Activated CD8-positive, alpha-beta memory T cell treated with anti-CD3 and anti-CD28 coated beads, Interleukin-2, amount 50 U/mL, for 48 hours (primary cell): ENCODE measurements at places on chromosomes 16 and 17.
A peak's percentile ranks its signal among the peaks of the same experiment; 100 is the strongest.

DNA sequence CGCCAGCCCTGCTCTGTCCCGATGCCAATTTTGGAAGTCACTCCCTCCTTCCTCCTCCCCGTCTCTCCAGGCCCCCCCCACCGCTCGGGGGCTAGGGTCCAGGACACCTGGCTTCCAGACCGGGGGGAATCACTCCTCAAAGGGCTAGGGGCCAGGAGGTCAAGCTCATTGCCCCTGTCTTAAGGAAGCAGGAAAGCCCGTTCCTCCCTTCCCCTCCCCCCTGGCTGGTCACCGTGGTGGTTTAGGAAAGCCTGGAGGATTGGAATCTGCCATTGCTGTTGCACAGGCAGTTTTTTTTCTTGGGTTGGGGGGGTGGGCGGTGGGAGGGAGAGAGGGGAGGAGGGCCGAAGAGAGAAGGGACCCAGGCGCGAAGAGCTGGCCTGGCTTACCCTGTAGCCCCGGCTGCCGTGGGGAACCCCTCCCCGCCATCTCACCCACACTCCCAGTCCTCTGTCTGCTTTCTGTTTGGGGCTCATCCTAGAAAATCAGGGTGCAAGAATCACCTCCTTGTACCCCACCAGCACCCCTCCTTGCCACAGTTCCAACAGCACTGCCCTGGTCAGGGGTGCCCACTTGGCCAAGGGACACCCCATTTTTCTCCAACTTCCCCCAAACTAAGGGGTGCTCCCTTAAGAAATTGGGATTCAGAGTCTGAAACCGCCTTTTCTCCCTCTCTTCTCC lies 2.9 kb upstream of the BCL6B start:
- DNase-seq = no peak

DNA sequence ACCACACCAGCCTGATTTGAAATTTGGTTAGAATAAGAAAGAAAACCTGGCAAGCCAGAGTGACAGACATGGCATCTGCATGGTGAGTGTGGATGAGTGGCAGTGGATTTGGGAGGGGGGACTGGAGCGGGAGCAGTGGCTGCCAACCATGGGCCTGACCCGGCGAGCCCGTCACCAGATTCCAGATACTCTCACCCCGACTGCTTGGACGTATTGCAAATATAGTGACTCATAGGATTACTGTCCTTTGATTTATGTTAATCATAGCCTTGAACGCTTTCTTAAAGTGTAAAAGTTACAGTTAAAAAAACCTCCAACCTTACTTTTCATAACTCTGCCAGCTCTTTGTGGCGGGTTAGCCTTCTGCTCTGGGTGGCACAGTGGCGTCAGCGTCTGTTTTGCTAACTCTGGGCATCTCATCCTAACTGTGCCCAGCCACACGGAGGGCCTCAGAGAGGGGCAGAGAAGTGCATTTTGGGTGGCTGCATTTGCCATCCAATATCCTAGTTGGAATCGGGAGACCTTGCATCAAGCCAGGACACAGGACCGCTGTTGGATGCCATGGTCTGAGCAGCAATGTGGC lies 26.8 kb upstream of the FOXK2 start:
- no peak for DNase-seq

DNA sequence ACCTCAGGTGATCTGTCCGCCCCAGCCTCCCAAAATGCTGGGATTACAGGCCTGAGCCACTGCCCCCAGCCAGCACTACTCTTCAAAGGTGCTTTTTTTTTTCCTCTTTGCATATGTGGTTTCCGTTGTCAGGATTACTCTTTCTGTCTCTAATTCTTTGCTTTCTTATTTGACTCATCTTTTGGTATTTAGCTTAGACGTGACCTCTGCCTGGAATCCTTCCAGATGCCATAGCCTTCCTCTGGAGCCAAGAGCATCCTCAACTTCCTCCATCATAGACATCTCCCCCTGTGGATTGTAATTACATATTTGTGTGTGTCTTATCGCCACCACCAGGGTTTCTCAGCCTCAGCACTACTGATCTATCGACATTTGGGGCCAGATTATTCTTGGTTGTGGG lies 84.4 kb upstream of the XYLT1 start:
- no peak for DNase-seq

- DNase-seq = no peak
Measured at GRCh38 chr16:49889725-49890397, 33.9 kb upstream of the ZNF423 start.

DNA sequence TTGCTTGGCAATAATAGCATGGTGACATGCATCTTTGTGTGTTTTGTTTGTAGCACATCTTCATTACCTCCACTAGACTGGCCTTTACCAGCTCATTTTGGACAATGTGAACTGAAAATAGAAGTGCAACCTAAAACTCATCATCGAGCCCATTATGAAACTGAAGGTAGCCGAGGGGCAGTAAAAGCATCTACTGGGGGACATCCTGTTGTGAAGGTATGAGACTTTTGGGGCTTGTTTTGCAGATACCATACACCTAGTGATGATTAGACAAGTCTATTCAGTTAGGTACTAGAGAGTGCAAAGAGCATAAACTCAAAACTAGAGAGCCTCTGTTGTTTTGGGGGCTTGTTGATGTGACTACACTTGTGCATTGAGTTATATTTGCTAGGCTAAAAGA lies 41.2 kb downstream of the NFATC3 start:
- no peak for DNase-seq

DNA sequence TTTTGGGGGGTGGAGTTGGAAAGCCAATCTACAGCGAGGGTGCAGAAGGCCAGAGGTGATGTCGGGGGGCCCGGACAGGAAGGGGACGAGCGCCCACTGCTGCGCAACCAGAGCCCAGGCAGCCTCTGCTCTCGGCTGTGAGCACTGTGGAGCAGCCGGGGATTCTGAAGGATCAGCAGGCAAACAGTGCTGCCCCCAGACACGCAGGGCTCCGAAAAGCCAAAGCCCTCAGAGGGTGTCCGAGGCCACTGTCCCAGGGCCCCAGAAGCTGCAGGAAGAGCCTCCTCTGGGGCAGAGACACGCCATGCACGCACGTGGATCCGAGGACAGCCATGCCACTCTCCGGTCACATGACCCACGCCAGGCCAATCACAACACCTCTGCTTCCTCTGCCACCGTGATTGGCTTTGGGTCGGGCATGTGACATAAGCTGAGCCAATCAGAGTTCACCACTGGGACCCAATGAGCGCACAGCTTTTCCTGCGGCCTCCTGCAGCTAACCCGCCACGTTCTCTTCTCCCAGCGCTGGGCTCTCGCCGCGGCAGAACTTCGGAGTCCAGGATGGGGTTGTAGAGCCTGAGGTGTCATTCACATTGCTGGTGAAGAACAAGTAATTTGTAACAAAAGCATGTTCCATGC lies 40.7 kb downstream of the ACTG1 start:
- no peak for DNase-seq

- DNase-seq = no peak
Measured at GRCh38 chr16:85308611-85309540, 196.6 kb upstream of the CIBAR2 start.

DNA sequence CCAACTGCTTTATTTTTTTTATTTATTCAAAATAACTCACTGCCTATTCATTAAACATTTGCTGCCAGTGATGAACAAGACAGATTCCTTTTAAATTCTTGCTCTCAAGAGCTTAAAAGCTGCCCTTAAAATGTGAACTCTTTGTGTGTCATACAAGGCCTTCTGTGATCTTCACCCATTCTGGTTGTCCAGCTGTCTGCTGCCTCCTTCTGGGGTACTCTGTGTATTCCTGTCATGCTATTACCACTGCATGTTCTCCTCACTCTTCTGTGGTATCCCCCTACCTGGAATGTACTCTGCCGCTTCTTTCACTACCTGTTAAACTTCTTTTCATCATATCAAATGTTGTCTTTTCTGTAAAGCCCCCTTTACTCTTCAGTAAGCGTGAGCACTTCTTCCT lies 165.8 kb downstream of the CHD9 start:
- no peak for DNase-seq

DNA sequence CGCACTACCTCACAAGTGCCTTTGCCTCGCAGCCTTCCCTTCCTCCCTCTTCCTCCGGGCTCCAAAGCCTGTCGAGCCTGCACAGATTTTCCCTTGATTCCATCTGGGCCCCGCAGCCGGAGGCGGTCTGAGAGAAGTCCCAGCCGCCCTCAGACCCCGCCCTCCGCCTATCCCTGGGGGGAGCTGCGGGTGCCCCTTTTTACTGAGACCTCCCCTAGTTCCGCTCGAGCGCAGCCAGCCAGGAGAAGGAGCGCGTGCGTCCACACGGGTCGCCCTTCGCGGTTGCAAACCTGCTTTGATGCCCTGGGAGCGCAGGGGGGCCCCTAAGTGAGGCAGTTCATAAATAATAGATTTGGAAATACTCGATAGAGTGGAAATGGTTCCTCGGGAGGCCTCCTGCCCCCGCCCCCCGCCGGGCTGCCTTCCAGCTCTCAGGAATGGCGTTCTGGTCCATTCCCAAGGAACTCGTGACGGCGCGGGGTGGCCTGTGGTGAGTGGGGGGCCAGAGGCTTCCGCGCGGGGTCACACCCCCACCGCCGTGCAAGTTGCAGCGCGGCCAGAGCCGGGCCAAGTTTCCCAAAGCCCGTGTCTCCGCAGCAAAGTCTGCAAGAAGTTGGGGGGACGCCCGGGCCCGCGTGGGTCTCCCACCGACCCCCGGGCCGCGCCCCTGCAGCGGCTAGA lies 610 bp downstream of the C16orf74 start:
- peak; percentile 67 for DNase-seq

- DNase-seq = peak; percentile 72
Measured at GRCh38 chr17:6755731-6756184, at the start of gene XAF1. TSS of gene XAF1 (plus strand) at chr17:6756046. CDS start at chr17:6756079, 33 bp downstream.

DNA sequence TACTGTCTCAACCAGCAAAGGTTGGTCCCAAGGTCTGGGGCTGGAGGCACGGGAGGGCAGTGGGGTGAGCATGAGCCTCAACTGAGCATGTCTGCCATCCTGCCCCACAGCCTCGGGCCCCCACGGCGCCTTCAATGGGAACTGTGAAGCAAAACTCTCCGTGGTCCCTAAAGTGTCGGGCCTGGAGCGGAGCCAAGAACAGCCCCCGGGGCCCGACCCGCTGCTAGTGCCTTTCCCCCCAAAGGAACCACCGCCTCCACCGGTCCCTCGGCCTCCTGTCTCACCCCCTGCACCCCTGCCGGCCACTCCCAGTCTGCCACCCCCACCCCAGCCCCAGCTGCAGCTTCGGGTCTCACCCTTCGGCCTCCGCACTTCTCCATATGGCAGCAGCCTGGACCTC lies 4.2 kb downstream of the FBRS start:
- DNase-seq = no peak

DNA sequence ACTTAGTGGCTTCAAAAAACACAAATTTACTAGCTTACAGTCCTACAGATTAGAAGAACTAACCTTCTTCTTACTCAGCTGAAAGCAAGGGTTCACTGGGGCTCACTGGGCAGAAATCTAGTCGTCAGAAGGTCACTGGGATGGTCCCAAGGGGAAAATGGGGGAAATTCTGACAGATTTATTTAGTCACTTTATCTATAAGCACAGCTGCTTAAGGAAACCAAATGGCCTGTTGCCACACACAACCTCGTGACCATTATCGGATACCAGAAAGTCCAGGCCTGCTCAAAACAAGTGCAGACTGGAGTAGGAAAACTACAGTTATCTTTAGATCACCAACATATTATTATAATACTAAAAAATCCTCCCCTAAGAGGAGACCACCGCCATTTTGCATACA lies 374.6 kb upstream of the ASIC2 start:
- DNase-seq = no peak

GRCh38 chr16:19785512-19786130 lies 67.5 kb downstream of the IQCK start:
- DNase-seq = no peak

GRCh38 chr17:1365445-1366039 lies 34.5 kb downstream of the YWHAE start:
- DNase-seq = peak; percentile 65

- no peak for DNase-seq
Measured at GRCh38 chr17:2402544-2402943, 1.7 kb upstream of the MNT start.

- no peak for DNase-seq
Measured at GRCh38 chr17:78142119-78142861, 3.9 kb upstream of the C17orf99 start.

GRCh38 chr16:17227278-17227677 lies 243.5 kb downstream of the XYLT1 start:
- no peak for DNase-seq

- no peak for DNase-seq
Measured at GRCh38 chr16:66600477-66600876, 4.0 kb upstream of the CMTM3 start.

DNA sequence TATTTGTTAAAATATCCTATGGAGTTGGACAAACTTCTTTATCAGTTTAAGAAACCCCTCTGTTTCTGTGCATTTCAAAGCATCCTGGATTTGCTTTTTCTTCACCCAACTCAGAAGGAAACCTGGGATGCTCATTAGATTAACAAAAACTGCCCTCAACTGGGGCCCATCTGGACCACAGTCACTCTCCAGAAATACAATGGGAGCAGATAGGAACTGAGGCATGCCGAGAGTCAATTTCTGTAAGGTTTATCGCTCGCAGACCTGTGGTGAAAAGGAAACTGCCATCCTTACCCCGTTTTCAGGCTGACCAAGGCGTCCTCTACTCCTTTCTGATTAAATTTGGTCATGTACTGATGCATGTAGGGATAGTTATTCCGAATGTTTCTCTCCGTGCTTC lies 360.3 kb downstream of the GRIN2A start:
- no peak for DNase-seq

- no peak for DNase-seq
Measured at GRCh38 chr17:53462393-53462811, 360.3 kb upstream of the KIF2B start.

DNA sequence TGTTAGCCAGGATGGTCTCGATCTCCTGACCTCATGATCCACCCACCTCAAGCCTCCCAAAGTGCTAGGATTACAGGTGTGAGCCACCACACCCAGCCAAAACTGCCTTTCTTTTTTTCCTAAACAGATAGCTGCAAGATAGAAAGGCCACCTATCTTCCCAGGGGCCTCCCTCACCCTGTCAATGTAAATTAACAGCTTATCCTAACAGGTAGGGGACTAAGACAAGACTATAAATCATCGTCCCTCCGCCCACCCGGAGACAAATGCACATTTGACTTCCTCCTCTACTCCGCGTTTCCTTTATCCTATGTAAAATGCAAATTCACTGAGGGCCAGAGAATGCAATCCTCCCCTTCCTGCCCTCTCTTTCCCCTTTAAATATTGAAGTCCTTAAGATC lies 71.4 kb downstream of the MARF1 start:
- DNase-seq = no peak

- DNase-seq = no peak
Measured at GRCh38 chr17:76556765-76557367, 17.0 kb downstream of the PRCD start.

DNA sequence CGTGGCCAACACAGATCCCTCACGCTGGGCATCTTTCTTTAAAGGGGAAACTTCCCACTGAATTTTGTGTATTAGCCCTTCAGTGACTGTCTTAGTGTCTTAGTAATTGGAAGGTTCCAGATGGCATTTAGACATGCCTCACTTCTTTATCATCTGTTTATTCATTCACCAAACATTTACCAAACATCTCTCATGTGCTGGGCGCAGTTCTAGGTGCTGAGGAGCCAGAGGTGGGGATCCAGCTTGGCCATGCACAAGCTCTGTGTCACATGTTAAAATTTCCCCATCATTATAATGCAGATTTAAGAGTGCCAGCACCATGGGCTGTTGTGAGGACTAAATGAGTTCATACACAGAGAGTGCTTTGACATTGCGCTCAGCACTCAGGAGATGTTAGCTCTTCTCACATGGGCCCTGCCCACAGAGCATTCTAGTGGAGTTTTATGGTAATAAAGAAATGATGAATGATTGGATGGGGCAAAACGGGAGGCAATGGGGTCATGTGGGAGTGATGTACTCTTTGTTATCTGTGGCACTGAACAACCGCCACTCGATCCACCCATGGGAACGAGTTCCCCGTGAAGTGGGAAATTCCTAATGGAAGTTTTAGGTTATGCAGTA lies 119.7 kb downstream of the SNX29 start:
- no peak for DNase-seq
